Activated gamma-delta T cell (primary cell): ENCODE measurements at places on chromosomes 2 and 18.

DNA sequence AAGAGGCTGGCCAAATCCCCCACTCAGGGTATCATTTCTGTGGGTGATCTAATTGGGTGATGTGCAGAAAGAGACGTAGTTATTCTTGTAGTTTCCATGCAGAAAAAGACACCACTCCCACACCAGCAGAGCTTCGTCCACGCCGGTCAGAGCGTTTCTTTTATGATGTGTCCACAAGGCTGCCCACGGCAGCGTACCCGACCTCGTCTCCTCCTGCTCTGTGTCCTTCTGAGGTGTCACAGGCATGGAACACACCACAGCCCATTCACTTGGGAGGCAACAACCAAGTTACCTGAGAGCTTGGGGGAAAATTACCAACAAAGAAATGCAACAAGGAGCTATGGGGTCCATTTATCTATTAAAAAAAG lies 131.3 kb downstream of the PXDN start:
- DNase-seq: no peak

DNA sequence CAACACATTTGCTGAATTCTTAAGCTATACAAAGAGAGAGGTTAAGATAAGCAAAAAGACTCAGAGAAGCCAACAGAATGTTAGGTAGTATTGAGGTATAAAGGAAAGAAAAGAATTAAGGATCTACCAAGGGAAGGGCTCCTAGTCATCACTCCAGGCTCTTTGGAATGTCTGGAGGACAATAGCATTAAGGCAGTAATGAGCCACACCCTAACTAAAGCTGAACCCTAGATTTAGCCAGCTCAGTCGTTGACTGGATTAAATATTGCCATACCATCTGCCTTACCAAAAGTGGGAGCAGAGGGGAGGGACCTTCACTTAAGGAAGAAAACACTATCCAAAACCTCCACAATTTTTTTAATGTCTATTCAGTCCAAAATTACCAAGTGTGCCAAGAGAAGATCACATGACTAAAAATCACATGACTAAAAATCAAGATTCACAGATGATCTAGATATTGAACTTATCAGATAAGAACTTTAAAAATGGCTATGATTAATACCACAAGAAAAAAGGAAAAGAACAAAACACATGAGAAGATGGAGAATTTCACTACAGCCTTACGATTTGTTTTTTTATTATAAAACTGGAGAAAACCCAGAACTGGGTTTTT lies 59.7 kb downstream of the EXOC6B start:
- no peak for DNase-seq

- no peak for DNase-seq
Measured at GRCh38 chr18:72419914-72420313, 124.2 kb downstream of the CBLN2 start.

GRCh38 chr2:57885742-57886141 lies 160.9 kb upstream of the VRK2 start:
- DNase-seq: no peak

GRCh38 chr2:96729748-96730147 lies 10.1 kb downstream of the LMAN2L start:
- DNase-seq: no peak

- DNase-seq: no peak
Measured at GRCh38 chr18:7133181-7133580, 15.6 kb upstream of the LAMA1 start.

DNA sequence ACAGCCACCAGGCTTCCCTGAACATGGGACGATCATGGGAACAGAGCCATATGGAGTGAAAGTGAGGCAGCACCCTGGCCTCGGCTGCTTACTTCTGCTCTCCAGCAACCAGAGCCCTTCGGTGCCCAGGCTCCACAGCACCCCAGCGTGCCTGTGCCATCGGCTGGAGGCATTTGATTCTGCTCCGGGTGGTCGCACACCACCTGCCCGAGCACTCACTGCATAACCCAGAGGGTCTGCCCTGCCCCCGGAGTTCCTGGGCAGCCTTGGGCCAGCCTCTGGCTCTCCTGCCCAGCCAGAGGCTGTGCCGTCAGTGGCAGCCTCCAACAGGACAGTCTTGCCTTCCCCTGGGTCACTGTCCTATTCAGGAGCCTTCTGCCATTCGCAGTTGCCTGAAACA lies 3.9 kb downstream of the ASTL start:
- DNase-seq: no peak

- DNase-seq: no peak
Measured at GRCh38 chr18:22272242-22272641, 102.9 kb downstream of the GATA6 start.

- no peak for DNase-seq
Measured at GRCh38 chr18:73756256-73757091, 391.2 kb downstream of the FBXO15 start.

DNA sequence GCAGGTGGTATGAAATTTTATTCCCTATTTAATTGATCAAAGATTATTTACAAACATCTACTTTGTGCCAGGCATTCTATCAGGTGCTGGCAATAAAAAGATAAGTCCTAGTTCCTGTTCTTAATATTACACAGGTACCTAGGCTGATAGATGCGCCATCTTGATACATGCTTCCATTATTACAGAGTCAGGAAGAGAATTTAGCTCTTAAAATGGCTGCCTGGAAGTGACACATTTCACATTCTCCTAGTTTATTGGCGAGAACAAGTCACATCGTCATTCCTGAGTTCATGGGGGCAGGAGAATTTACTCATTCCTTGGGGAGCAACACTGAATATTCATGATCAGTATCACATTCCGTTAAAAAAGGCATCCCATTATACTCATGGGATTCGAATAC lies 1.1 kb upstream of the DARS1 start:
- DNase-seq: no peak

GRCh38 chr2:21326152-21326551 lies 202.4 kb downstream of the TDRD15 start:
- no peak for DNase-seq

DNA sequence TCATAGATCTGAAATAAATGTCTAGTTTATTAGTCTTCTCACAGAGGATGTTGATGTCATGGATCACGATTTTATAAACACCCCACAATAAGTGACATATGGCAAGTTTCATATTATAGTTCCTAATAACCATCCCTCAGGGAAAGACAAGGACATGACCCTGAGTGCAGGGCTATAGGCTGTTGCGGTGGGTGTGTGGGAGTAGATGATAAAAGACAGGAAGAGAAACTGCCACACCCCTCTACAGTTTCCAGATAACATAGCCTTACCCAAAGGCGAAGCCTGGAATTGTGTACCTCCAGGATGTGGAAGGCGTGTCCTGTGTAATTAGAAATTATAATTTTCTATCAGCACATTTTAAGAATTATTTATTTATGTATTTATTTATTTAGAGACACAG lies 2.4 kb upstream of the NEDD4L start:
- no peak for DNase-seq

DNA sequence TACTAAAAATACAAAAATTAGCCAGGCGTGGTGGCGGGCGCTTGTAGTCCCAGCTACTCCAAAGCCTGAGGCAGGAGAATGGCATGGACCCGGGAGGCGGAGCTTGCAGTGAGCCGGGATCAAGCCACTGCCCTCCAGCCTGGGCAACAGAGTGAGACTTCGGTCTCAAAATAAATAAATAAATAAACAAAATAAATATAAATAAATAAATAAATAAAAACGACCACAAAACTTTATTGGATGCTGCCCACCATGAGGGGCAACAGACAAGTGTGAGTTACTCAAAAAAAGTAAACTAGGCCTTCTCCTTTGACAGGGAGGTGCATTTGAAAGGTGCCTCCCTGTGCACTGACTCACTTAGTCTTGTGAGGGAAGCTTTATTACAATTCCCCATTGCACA lies 50.4 kb downstream of the SLC4A1AP start:
- no peak for DNase-seq

- DNase-seq: no peak
Measured at GRCh38 chr2:241854342-241855244, 4.1 kb downstream of the PDCD1 start.

- no peak for DNase-seq
Measured at GRCh38 chr2:105912081-105912480, 167.4 kb downstream of the NCK2 start.

GRCh38 chr2:199982126-199982843 lies 26.9 kb downstream of the MAIP1 start:
- DNase-seq: no peak
